NCI-H526 treated with DMSO at 0.1 percent for 48 hours (cell line): ENCODE measurements at places on chromosomes 2 and 18.
A peak's percentile ranks its signal among the peaks of the same experiment; 100 is the strongest.

DNA sequence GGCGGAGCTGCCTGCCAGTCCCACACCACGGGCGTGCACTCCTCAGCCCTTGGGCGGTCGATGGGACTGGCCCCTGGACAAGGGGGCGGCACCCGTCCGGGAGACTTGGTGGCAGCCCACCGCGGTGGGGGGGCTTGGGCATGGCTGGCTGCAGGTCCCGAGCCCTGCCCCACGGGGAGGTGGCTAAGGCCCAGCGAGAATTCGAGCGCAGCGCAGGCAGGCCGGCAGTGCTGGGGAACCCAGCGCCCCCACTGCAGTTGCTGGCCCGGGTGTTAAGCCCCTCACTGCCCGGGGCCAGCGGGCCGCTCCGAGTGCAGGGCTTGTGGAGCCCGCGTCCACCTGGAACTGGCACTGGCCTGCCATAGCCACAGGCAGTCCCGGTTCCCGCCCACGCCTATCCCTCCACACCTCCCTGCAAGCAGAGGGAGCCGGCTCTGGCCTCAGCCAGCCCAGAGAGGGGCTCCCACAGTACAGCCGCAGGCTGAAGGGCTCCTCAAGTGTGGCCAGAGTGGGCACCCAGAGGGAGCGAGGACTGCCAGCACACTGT lies 742.9 kb upstream of the DDX18 start:
- DNase-seq: no peak

- DNase-seq: no peak
These were observed 2.9 kb upstream of the REG1B start for GRCh38 chr2:79090693-79091092.

- DNase-seq: peak; percentile 70
These were observed 4.6 kb downstream of the EN1 start for GRCh38 chr2:118842661-118843482.

- peak; percentile 11 for DNase-seq
These were observed 19.7 kb downstream of the CCDC102B start for GRCh38 chr18:68817584-68817983.

DNA sequence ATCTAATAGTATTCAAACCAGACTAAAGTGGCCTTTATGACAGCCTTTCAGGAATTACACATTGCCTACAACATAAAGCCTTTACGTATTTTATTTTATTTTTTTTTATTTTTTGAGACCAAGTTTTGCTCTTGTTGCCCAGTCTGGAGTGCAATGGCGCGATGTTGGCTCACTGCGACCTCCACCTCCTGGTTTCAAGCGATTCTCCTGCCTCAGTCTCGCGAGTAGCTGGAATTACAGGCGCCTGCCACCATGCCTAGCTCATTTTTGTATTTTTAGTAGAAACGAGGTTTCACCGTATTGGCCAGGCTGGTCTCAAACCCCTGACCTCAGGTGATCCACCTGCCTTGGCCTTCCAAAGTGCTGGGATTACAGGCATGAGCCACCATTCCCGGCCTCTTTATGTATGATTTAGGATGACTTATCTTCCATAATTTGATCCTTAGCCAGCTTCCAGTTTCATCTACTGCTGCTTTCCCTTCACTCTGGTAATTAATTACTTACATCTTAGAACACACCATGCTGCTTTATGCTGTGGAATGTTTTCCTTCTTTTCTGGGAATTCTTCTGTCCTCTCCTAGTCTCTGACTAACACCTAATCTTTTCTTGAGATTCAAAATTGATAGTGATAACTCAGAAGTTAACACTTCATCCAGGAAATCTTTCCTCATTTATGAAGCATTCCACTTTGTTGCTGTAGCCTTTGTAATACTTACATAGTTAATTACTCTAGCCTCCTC lies 2.6 kb downstream of the USP14 start:
- DNase-seq: no peak

GRCh38 chr2:117862459-117862858 lies 48.0 kb downstream of the DDX18 start:
- no peak for DNase-seq

- no peak for DNase-seq
These were observed 274.5 kb downstream of the NCKAP5 start for GRCh38 chr2:133293544-133294353.

DNA sequence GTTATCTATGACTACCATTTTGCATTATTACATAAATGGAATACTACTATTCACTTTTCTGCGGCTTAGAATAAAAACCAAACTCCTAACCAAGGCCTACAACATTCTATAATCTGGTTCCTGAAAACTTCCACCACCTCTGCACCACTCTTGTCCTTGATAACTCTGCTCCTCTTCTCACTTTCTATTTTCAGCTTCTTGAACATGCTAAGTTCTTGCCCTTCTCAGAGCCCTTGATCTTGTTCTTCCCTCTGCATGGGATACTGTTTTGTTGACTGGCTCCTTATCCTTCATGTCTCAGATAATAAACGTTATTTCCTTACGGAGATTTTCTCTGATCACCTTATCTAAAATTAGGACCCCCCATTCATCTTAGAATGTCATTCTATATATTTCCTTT lies 65.5 kb upstream of the WDSUB1 start:
- no peak for DNase-seq

DNA sequence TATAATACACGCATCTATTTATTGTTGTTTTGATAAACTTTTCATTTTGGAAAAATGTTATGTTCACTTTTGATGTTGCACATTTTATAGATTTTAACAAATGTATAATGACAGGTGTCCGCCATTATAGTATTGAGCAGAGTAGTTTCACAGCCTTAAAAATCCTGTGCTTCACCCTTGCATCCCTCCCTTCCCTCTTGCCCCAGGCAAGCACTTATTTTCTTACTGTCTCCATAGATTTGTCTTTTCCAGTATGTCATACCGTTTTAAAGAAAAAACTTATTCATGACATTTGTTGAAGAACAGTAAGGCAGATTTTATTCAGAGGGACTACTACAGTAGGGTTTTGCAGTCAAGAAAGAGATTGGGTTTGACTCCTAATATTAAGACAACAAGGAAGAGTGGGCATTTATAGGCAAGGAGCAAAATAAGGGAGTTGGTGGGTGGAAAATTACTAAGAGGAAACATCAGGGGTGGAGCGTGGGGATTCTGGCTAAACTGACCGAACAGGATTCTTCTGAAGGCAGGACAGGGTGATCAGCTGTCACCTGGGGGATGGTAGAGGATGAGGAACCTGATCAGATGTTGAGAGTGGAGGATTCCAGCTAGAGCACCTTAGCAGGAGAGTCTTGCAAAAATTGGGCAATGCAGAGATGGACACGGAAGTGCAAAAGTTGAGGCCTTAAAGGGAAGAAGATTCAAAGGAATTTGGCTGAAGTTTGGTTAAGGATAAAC lies 108.8 kb downstream of the NCK2 start:
- no peak for DNase-seq
